ENCODE measurements at places on chromosomes 4 and X.

GRCh38 chr4:38509551-38509950, 154.4 kb upstream of the KLF3 start:
- no peak for DNase-seq

DNA sequence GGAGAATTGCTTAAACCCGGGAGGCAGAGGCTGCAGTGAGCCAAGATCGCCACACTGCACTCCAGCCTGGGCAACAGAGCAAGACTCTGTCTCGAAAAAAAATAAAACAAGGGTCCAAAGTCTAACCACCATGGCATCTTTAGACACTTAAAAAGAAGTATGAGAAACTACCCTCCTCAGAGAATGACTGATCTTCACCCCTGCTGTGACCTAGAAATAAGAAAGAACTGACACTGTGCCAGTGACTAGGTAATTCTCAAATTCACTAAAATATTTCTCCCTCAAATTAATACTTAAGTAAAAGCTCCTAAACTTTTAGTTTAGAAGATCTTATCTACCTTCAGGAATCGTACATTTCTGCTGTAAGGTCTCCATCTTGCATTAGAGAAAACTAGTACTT, 80.3 kb downstream of the AFAP1 start:
- DNase-seq: no peak

GRCh38 chrX:53356186-53356585, 66.3 kb downstream of the SMC1A start:
- DNase-seq: no peak

DNA sequence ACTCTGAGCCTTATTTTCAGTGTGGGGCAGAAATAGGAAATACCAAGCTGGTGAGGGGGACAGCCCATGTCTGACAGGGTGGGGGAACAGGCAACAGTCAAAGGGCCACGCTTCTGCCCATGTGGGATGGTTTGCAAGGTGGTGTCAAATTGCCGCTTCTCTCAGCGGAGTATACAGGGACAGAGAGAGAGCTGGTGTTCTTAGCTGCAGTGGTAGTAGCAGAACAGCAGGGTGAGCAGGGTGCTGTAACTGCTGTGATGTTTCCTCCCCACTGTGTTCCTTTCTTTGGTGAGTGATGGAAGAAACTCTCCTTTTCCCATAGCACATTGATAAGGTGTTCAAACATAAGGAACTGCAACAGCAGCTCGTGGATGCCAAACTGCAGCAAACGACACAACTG, 37.9 kb downstream of the RBBP7 start:
- no peak for DNase-seq

DNA sequence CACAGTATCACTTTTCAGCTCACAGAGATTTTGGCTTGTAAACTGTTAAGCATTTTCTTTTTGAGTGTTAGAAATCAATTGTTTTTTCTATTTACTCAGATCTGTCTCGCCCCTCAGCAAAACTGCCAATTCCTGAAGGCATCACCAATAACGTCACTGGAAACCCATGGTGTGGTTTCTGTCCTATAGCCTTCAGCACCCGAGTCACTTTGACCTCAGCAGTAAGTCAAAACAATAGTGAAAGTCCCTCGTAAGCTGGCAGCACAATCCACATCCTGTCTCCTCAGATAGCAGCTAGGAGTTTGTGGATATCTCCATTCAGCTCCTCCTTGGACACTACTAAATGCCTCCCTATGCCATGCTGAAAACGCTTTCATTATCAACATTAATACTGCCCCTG, 1787.4 kb upstream of the ADGRL3 start:
- DNase-seq: no peak

- peak; percentile 91 for DNase-seq
These were observed 142.1 kb downstream of the APBB2 start for GRCh38 chr4:41072021-41072777.

- DNase-seq: no peak
These were observed 42.0 kb downstream of the TEC start for GRCh38 chr4:48227662-48228061.

DNA sequence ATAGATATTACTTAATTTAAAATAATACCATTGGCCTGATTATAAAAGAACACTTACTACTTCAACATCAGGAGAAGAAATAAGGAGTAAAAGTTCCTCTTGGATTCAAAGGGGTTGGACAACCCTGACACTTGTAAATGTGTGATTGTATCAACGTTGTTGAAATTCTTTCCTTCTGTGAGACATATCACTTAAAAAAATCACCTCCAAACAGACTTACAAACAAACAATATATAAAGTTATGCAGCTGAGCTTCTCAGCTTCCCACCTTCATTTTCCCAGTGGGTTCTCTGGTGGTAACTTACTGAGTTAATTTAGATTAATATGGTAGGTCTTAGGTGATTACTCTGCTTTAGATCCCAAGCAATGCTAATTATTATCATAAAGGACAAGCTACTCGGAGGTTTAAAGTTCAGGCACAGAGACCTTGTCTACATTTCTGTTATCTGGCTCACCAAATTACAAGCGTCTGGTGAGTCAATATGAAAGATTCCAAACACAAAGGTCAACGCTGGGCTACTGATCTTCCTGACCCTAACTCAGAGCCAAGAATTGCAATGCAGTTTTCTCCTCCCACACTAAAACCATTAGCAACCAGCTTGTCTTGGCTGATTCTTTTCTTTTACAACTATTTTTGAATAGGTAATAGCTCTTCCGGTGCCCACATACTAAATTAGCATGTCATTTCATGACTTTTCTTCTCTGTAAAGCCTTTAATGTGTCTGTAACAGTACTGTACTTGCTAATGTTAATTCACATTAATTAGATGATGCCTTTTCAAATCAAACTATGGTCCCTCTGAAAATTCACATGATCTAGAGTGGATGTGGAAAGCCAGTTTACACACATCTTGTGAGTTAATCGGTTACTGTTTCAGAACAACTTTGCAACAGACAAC, 157.6 kb downstream of the RASL11B start:
- no peak for DNase-seq

DNA sequence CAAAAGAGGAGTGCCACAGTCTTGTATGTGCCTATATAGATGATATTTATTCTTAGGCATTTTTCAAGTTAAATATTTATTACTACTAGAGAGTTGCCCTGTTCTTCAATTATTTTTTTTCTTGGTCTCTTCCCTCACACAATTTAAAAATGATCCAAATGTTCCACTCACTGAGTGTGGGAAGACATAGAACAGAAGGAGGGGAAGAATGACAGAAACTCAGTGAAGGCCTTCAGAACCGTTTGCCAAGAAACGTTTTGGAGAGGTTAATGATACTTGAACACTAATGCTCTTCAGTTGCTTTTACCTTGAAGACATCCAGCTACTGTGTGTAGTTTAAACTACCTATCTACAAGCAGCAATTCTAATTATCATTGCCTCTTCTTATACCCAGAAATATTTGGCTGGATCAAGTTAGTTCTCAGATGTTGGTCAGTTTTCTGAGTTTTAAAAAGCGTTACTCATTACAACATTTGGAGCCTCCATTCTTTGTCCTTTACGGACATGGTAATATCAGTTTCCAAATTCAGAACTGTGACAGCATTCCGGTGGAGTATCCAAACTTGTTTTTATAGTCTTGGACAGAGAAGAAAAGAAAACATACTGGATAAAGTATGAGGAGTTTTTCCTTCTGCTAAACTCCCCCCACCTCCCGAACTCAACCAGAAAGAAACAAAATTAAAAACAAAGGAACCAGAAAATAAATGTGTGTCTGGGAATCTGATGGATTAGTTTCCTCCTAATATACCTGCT, 389.7 kb downstream of the SPRY1 start:
- DNase-seq: no peak

GRCh38 chr4:115973768-115974167, 860.3 kb upstream of the NDST4 start:
- no peak for DNase-seq

DNA sequence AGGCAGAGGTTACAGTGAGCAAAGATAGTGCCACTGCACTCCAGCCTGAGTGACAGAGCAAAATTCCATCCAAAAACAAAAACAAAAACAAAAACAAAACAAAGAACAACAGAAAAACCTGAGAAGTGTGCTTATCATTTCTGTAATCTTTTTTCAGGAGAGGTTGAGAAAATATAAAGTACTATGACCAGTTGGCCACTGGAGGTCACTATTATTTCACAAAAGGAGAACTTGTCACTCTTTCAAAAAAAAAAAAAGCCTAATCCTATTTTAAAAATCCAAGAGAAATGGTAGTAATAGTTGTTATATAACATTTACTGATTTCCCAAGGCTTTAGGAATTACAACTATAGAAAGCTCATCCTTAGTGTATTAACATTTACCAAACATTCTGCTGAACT, 24.9 kb upstream of the RNF150 start:
- DNase-seq: peak; percentile 57

DNA sequence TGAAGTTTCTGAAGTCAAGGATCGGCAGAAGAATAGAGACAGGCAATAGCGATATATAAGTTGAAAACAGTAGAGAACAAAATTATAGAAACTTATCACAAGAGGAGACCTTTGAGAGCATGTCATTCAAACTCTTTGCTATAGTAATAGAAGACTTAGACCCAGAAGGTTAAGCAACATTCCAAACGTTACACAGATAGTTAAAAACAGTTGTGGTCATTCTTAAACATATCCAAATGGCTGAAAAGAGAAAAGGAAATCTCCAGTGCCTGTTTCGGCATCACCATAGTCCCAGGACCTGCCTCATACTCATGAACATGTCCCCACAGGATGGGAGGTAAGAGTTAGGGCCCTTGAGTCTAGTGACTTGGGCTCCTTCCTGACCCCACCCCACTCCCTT, 258.1 kb upstream of the NOCT start:
- DNase-seq: no peak

- no peak for DNase-seq
These were observed 781.4 kb downstream of the PCDH18 start for GRCh38 chr4:136750897-136751296.

- no peak for DNase-seq
These were observed 389.1 kb downstream of the NKX6-1 start for GRCh38 chr4:84110040-84110439.

DNA sequence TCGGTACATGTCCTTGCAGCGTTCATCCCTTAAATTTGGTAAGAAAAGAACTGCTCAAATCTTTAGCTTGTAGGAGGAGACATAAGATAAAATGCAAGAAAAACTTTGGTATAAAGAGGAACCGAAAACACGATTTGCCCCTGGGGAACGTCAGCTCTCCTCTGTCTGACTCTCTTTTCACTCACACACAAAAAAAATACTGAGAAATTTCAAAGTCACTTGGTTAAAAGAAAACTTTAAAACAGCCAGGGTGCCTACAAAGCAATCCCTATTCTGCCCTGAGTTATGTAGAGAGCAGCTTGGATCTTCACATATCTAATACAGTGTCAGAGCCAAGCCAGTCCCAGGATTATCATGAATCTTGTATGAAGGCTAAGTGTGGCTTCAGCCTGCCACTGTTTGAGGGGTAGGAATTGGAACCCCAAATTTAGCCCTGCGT, 248.5 kb upstream of the CXXC4 start:
- no peak for DNase-seq
